ENCODE measurements at places on chromosomes 7 and 10. TPM values are rescaled to one million over a fixed set of nuclear protein-coding genes. Genes with fewer than 3 reads are reported as not detected.

DNA sequence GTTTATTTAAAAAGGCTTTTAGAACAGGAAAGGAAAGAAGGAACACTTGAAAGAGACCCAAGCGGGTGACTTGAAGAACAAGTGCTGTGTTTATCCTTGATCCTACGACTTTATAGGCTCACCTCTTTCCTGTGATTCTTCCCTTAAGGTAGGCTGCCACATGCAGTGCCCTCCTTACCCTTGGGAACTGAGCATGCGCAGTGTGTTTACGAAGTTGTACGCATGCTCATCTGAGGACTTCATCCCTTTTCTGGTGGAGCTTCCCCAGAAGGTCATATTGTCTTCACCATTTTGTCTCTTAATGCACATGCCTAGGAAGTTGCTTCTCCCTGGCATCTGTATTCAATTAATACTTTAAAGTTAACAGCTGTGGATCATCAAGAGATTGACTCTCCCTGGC is 49.9 kb upstream of the VOPP1 start:
- no peak overlapping the region for H3K27ac ChIP-seq
- DNase-seq = no peak
- H3K36me3 ChIP-seq = no peaks in the 10 kb centered on the region
- H3K4me3 ChIP-seq = no peak overlapping the region
- no peaks in the 10 kb centered on the region for H3K27me3 ChIP-seq

GRCh38 chr7:114663502-114663901 is 248.9 kb downstream of the FOXP2 start:
- no peaks in the 10 kb centered on the region for H3K4me1 ChIP-seq
- H3K27ac ChIP-seq = no peak overlapping the region
- peaks cover 18% of the 10 kb centered on the region for H3K36me3 ChIP-seq
- no peaks in the 10 kb centered on the region for H3K27me3 ChIP-seq

Gene NSUN6
- total RNA-seq = 4.0 TPM

Gene CLCN1
- total RNA-seq = 10.9 TPM

Gene ZNF425
- total RNA-seq = 0.76 TPM

Data from psoas muscle (tissue), 8 donors.